Pancreas (tissue), 10 donors: ENCODE measurements at places on chromosomes 3 and 15.

GRCh38 chr3:28132941-28133340 lies 108.5 kb upstream of the CMC1 start:
- no peak for DNase-seq

DNA sequence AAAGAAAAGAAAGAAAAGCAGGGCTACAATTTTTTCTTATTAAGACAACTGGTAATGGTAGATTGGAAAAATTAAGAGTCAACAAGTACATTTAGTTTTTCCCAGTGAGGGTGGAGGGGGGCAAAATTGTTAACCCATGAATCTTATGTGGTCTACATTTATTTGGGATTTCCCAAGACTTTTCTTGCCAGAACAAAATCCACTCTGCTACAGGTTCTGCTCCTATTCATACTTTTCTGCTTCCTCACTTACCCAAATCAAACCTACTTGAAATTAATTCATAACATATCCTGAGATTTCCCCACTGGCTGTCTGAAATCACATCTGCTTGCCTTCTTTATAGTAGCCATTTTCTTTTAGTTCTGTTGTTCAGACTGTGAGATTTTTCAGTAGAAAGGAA lies 41.1 kb downstream of the VGLL3 start:
- no peak for DNase-seq

GRCh38 chr3:17607905-17608304 lies 134.5 kb downstream of the TBC1D5 start:
- DNase-seq: no peak

GRCh38 chr3:193560870-193561269 lies 6.2 kb upstream of the ATP13A4 start:
- no peak for DNase-seq

DNA sequence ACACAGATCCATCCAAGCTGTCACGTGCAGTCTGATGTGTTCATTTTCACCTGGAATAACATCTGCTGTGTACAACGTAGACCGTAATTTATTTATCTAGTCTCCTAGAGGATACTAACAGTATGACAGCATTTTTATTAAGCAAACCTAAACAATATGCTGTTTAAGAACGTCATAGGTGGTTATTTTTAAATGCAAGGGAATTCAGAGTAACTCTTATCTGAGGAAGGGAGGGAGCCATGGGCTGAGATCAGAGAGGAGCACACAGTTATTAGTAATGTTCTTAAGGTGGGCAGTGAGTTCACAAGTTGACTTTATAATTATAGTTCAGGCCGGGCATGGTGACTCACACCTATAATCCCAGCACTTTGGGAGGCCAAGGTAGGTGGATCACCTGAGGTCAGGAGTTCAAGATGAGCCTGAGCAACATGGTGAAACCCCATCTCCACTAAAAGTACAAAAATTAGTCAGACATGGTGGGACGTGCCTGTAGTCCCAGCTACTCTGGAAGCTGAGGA lies 193.6 kb downstream of the UACA start:
- no peak for DNase-seq
